DND-41 (cell line): ENCODE measurements at places on chromosomes 12 and 14.

- no peak for DNase-seq
Observed at GRCh38 chr12:91885851-91886731, 259.6 kb downstream of the BTG1 start.

- no peak for DNase-seq
Observed at GRCh38 chr12:104371043-104371870, 67.7 kb downstream of the EID3 start.

GRCh38 chr12:18242380-18243089 lies 18.8 kb upstream of the PIK3C2G start:
- no peak for DNase-seq

DNA sequence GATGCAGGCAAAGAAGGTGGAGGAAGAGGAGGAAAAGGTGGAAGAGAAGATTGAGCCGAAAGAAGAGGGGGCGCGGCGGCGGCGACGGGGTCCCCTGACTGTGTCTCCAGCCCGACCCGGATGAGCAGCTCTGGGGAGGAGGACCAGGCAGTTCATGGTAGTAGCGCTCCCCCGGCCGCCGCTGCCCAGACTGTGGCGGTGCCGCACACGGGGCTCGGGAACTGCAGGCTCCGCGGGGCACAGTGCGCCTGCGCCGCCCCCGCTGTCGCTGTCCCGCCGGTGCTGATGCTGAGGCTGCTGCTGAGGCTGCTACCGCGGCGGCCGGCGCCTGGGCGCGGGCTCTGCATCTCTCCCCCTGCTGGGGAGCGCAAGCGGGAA lies at the start of gene KCNH5:
Gene KCNH5 (minus strand): TSS at position 225 of the 378 bp plus-strand sequence. CDS start 272 bp downstream, outside the sequence.
- no peak for DNase-seq

DNA sequence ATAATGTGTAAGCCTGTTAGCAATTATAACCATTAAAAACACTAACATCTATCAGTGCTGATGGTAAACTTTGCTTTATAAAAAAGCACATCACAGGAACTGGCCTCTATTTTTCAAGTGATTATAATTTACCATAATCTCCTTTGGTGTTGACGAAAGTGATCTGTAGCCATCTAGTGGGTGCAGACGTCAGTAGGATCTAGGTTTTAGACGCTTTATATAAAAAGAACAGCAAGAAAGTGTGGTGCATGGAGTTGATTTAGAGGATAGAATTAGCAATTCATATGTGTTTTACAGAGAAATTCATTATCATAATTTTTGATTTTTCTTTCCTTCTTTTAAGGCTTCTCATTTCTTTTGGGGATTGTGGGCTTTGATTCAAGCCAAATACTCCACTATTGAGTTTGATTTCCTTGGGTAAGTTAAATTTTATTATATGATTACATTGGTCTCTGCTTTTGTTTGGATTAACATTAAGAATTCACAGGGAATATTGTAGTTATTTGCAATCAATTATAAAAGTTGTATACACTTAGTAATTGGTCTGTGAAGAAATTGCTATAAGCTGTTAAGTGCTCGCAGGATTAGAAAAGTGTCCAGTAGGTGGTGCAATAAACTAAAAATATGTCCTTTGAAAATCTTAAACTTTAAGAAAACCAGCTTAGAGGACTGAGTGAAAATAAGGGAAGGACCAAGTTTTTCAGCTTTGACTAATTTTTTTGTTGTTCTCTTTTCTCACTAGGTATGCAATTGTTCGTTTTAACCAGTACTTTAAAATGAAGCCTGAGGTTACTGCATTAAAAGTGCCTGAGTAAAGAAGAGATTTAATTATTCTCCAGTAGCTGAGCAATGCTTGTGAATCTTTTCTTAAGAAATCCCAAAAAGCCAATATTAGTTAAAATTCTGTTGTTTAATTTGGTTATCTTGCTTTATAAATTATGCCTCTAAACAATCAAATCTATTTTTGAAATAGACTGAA lies 59.5 kb downstream of the ETNK1 start:
- DNase-seq = no peak

- DNase-seq = no peak
Observed at GRCh38 chr12:87096082-87096585, 839.9 kb upstream of the MGAT4C start.

- DNase-seq = no peak
Observed at GRCh38 chr12:54560374-54560858, 11.0 kb downstream of the PDE1B start.
